ENCODE measurements at places on chromosomes 12 and 14.

DNA sequence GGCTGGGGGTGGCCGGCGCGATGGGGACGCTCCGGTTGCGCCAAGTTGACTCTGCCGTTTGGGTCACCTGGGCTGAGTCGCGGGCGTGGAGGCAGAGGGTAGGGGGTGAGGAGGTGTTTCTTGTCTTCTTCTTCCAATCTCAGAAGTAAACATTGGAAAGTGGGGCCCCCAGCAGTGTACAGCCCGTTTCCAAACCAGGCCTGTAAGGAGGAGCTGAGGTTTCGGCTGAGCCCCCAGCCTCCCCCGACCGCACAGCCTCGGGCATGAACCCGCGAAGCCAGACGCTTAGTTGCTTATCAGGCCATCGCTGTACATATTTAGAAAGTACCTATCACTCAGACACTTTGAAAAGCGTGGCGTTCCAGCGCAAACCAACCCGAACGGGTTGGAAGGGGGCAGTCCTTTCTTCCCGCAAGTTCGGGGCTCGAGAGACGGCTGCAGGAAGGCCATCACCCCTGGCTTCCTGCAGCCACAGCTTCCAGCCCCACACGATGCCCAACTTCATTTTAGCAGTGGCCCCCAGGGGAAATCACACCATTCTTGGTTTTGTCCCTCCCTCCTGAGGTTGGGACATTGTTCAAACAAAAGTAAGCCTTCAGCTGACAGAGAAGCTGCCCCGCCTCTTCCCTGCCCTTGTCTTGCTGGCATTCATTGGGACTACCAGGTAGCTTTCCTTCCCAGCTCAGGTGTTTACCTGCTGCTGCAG lies 164.1 kb downstream of the ZFP36L1 start:
- no peak overlapping the region for H3K27ac ChIP-seq
- peaks cover 6% of the 10 kb centered on the region for H3K36me3 ChIP-seq
- no peak for DNase-seq
- peak overlapping the region; percentile 59 for H3K4me3 ChIP-seq

DNA sequence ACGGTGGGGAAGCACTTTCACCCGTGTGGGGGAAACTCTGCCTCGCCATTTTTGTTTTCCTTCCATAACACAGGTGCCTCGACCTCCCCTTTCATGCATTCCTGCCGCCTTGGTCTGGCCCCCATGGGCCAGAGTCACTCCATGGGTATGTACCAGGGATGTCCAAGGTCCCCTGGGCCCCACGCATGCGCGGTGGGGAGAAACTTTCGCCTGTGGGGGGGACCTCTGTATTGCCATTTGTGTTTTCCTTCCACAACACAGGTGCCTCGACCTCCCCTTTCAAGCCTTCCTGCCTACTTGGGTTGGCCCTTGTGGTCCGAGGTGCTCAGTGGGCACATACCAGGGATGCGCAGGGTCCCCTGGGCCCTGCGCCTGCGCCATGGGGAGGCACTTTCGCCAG lies 345.8 kb downstream of the ALG10 start:
- no peak overlapping the region for H3K27ac ChIP-seq
- H3K36me3 ChIP-seq: no peaks in the 10 kb centered on the region
- H3K27me3 ChIP-seq: no peaks in the 10 kb centered on the region
- no peaks in the 10 kb centered on the region for H3K4me1 ChIP-seq
- H3K4me3 ChIP-seq: no peak overlapping the region
- no peak for DNase-seq

- H3K4me1 ChIP-seq: no peaks in the 10 kb centered on the region
- no peak overlapping the region for H3K4me3 ChIP-seq
- peaks cover 37% of the 10 kb centered on the region for H3K36me3 ChIP-seq
- no peaks in the 10 kb centered on the region for H3K27me3 ChIP-seq
- no peak overlapping the region for H3K27ac ChIP-seq
Measured at GRCh38 chr14:34792598-34792997, 78.2 kb upstream of the CFL2 start.

DNA sequence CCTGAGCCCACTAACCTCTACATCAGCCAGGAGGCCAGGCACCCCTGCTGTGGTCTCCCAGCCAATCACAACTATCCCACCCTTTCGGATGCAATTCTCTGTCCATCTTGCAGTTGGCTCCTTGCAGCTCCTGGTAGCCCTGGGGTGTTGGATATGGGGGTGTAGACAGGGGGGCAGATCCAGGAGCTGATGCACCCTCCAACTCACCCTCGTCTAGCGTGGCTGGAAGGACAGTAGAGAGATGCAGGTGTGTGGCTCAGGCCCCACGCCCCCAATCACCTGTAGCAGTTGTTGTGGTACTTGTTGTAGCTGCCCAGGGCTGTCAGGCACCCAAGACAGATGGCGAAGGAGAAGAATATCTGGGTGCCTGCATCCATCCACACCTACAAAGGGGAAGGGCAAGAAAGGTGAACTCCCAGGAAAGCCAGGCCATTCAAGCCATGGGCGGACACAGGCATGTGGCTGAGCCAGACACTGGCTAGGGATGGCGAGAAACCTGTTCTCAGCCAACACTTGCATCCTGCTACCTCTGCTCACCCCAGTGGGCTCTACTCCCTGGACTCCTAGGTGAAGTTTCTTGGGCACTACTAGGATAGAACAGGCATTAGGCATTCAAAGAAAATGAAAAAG lies 13.4 kb upstream of the SLC6A12 start:
- H3K36me3 ChIP-seq: no peaks in the 10 kb centered on the region
- H3K4me3 ChIP-seq: no peak overlapping the region
- DNase-seq: no peak
- H3K27me3 ChIP-seq: peaks cover 2% of the 10 kb centered on the region

DNA sequence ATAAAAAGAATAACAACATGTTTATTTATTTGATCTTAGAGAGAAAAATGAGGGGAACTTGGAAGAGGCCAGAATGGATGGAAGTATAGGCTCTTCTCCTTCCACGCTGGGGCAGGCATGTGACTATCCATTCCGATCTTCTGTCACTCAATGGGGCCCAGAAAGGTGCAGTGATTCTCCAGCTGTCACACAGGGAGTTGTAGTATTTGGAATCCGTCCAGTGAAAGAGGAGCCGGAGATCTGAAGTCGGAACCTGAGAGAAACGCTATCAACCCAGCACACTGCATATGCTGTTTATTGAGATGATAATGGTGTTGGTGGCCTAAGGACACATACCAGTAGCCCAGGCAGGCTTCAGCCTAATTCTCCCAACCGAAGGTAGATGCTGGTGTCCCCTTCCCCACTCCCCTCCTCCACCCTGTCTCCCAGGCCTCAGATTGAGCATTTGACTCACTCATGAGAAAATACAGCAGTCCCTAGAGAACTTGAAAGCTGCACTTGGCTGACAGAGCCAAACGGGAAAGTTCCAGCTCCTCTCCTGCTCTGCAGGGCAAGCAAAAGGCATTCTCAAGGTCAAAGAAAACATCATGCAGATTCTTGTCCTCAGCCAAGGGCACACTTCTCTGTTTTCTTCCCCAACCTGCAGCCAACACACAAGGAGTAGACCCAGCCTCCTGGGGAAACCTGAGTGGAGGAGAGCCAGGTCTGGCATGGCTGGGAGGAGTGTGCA lies 100.4 kb downstream of the IRF2BPL start:
- peaks cover 77% of the 10 kb centered on the region for H3K4me1 ChIP-seq
- H3K27ac ChIP-seq: no peak overlapping the region
- no peak for DNase-seq

GRCh38 chr12:95396849-95397468 lies 77.0 kb upstream of the METAP2 start:
- no peak for DNase-seq
- peaks cover 12% of the 10 kb centered on the region for H3K4me1 ChIP-seq
- H3K27ac ChIP-seq: no peak overlapping the region
- H3K27me3 ChIP-seq: no peaks in the 10 kb centered on the region
- peaks cover 2% of the 10 kb centered on the region for H3K36me3 ChIP-seq

- peak within 1 kb of the TSS; percentile 85 for H3K4me3 ChIP-seq
- peak; percentile 27 for DNase-seq
- no peaks in the 10 kb centered on the region for H3K27me3 ChIP-seq
- no peak within 1 kb of the TSS for H3K27ac ChIP-seq
- H3K4me1 ChIP-seq: peaks cover 44% of the 10 kb centered on the region
Measured at GRCh38 chr14:104689109-104689880, at the start of gene INF2. Gene INF2 (plus strand): TSS chr14:104689618. CDS start chr14:104701366, 11,748 bp downstream.

- peak within 1 kb of the TSS; percentile 93 for H3K4me3 ChIP-seq
- H3K27ac ChIP-seq: no peak within 1 kb of the TSS
- peaks cover 9% of the 10 kb centered on the region for H3K27me3 ChIP-seq
- H3K4me1 ChIP-seq: peaks cover 28% of the 10 kb centered on the region
- DNase-seq: peak; percentile 76
- H3K36me3 ChIP-seq: no peaks in the 10 kb centered on the region
Measured at GRCh38 chr12:48817873-48818830, at the start of gene CACNB3. Gene CACNB3 (plus strand): TSS chr12:48818496. CDS start chr12:48818930, 434 bp downstream.

DNA sequence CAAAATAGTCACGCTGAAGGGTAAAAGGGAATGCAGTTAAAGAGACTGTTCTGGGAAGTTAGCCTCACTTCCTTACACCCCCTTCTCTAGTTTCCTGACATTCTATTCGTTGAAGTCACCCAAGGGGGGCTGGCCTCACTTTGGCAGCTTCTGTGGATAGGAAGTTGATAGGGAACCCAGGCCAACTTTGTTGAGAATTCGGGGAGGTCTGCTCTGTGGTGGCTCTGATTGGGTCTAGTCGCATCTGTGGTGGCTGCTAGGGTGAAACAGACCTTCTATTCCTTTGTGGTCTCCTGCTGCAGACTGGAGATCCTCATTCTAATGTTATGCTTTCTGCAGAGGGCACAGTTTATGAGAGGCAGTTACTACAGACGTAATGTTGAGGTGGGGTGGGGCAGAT lies 28.8 kb upstream of the GZMB start:
- no peaks in the 10 kb centered on the region for H3K27me3 ChIP-seq
- peak overlapping the region; percentile 41 for H3K4me3 ChIP-seq
- peaks cover 87% of the 10 kb centered on the region for H3K4me1 ChIP-seq
- peaks cover 12% of the 10 kb centered on the region for H3K36me3 ChIP-seq
- H3K27ac ChIP-seq: peak overlapping the region; percentile 60

GRCh38 chr12:54502485-54502884 lies 4.9 kb downstream of the NCKAP1L start:
- no peak overlapping the region for H3K27ac ChIP-seq
- DNase-seq: no peak
- peaks cover 50% of the 10 kb centered on the region for H3K4me1 ChIP-seq
- H3K27me3 ChIP-seq: no peaks in the 10 kb centered on the region
- no peak overlapping the region for H3K4me3 ChIP-seq

DNA sequence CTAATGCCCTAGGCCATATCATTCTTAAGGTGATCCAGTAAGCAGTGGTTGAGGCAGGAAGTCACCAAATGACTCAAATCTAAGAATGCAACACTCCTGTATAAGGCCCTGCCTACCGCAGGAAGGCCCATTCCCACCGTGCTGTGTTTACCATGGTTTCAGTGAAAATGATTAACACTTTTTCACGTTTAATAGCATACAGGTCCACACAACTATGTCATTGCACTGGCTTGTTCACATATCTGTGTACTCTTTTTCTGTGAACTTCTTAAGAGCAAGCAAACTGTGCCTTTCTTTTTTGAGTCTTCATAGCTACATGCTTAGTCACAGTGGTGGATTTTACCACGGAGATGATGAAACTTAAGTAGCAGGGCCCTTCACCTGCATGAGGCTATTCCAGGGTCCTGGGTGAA lies 214.9 kb downstream of the CNTN1 start:
- no peaks in the 10 kb centered on the region for H3K4me1 ChIP-seq
- no peak overlapping the region for H3K27ac ChIP-seq
- no peak overlapping the region for H3K4me3 ChIP-seq
- DNase-seq: no peak
- no peaks in the 10 kb centered on the region for H3K27me3 ChIP-seq

DNA sequence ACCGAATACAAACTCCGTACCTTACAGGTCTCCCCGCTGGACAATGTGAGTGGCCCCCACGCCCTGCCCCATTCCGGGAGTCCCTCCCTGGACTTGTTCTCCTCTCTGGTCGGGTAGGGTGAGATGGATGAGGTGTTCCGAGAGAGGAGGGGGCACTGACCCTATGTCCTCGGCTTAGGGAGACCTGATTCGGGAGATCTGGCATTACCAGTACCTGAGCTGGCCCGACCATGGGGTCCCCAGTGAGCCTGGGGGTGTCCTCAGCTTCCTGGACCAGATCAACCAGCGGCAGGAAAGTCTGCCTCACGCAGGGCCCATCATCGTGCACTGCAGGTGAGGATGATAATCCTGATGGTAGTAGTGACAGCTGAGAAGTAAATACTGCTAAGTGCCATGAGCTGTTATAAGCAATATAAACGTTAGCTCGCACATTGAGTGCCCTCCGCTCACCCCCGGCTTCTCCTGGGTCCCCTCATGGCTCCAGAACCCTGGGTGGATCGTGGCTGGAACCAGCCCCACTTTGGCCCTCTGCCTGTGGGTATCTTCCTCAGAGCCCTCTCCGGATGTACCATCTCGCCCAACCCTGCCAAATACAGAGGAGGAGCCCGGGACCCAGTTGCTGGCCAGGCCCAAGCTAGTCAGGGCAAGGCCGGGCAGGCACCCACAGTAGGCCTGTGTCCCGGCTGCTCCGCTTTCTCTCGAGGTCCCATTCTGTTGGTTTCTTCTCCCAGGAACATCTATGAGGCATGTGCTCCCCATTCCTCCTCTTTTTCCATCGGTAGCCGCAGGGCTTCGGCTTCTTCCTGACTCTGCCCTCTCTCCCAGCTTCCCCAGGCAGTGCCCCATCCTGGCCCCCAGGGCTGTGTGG lies 6.8 kb downstream of the PTPN6 start:
- peak overlapping the region; percentile 96 for H3K27ac ChIP-seq
- peaks cover 80% of the 10 kb centered on the region for H3K4me1 ChIP-seq
- peaks cover 61% of the 10 kb centered on the region for H3K36me3 ChIP-seq

- no peak overlapping the region for H3K27ac ChIP-seq
- H3K27me3 ChIP-seq: no peaks in the 10 kb centered on the region
- H3K4me3 ChIP-seq: no peak overlapping the region
- H3K4me1 ChIP-seq: no peaks in the 10 kb centered on the region
- H3K36me3 ChIP-seq: no peaks in the 10 kb centered on the region
Measured at GRCh38 chr14:86796221-86797074, 1196.5 kb downstream of the GALC start.

DNA sequence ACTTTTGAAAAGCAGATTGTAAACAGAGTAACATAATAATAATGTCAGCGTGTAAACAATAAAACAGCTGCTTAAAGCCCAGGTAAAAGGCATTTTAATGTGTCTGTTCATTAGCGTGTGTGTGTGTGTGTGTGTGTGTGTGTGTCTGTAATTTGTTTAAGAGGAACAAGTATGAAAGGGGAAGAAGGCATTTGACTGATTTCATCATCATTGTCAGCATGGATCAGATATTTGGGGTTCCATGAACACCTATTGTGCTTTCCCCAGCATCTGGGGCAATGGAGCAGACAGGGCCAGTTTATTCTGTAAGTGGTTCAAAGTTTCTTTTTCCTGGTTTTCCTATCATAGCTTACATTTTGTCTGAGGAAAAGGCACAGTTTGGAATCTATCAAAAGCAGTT lies 28.9 kb downstream of the SLC25A21 start:
- no peaks in the 10 kb centered on the region for H3K36me3 ChIP-seq
- H3K4me1 ChIP-seq: no peaks in the 10 kb centered on the region
- H3K4me3 ChIP-seq: no peak overlapping the region
- H3K27me3 ChIP-seq: no peaks in the 10 kb centered on the region
- H3K27ac ChIP-seq: no peak overlapping the region

Data from activated T-helper 1 cell treated with anti-CD3 and anti-CD28 coated beads, Interleukin-12 subunit alpha, Interleukin-12 subunit beta, Interleukin-2, Interleukin-4 antibody, amounts not matched to agents 30 ng/mL and 10 ng/mL and 1 ng/mL, durations not matched to agents 14 hours and 24 hours and 36 hours (primary cell).